Activated CD4-positive, alpha-beta T cell treated with anti-CD3 and anti-CD28 coated beads, Interleukin-2, amount 50 U/mL, for 24 hours (primary cell): ENCODE measurements at places on chromosomes 1 and 21.

- no peak for DNase-seq
Observed at GRCh38 chr21:14603202-14603601, 57.1 kb upstream of the SAMSN1 start.

- no peak for DNase-seq
Observed at GRCh38 chr1:161905269-161905884, 118.3 kb downstream of the OLFML2B start.

GRCh38 chr1:164578479-164579200 is 19.7 kb downstream of the PBX1 start:
- no peak for DNase-seq

GRCh38 chr1:98468111-98468717 is 193.3 kb upstream of the SNX7 start:
- no peak for DNase-seq

GRCh38 chr21:15014221-15014620 is 50.6 kb downstream of the NRIP1 start:
- DNase-seq = no peak

- DNase-seq = no peak
Observed at GRCh38 chr1:108560189-108560873, 431 bp downstream of the EEIG2 start.

DNA sequence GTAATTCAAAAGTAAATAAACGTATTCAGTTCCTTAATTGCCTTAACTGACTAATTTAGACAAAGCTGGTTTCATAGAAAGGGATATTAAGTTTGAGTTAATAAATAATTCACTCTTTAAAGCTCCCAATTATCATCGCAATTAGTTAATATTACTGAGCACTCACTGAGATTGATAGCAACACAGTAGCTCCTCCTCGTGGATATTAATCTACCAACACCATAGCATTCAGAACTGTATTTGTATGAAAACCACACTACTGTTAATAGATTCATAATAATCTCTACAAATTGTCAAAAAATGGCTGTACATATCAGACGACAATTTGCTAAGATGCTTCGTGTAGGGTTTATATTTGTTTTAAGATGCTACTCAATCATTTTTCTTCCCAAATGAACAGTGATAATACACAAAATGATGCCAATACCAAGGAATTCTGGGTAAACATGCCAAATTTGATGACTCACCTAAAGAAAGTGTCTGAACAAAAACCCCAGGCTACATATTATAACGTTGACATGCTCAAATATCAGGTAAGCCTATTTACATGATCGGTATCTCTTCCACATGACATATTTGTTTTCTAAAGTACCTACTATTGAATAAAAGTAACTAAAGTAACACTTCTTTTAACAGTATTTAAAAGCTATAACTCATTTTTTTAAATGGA is 18.8 kb upstream of the DYNLT5 start:
- no peak for DNase-seq

DNA sequence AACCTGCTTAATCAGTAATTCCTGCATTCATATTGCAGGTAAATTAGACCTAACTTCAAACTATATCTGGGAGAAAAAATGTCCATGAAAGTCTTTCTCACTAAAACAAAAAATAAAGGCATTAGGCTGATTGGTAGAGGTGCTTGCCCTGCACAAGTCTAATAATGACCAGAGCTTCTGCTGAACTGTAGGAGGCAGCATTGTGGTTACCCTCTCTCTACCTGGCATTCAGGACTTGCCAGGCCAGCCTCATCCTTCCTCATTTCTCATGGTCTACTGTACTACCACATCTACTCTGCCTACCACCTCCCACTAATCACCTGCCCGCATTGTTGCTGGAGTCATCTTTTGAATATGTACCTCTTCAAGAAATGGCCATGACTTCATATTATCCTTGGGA is 60.8 kb upstream of the KRTAP11-1 start:
- no peak for DNase-seq

GRCh38 chr1:46550751-46551231 is 656 bp downstream of the KNCN start:
- DNase-seq = no peak

DNA sequence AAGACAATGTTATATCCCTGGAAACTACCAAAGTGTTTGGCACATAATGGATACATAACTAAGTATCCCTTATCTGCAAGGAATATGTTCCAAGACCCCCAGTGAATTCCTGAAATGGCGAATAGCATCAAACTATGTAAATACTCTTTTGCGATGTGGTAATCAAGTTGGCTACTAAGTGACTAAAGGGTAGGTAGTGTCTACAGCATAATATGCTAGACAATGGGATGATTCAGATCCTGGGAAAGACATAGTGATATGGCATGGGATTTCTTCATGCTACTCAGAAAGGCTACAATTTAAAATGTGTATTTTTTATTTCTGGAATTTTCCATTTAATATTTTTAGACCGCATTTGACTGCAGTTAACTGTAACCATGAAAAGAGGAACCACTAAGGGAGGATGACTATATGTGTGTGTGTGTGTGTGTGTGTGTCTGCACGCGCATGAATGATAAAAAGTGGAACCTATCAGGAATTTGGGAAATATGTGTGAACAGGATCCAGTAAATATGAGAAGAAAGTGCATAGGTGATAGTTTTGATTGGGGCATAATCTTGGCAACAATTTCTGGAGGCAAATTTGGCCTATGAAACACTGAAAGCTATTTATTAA is 1899.9 kb downstream of the NCAM2 start:
- no peak for DNase-seq

DNA sequence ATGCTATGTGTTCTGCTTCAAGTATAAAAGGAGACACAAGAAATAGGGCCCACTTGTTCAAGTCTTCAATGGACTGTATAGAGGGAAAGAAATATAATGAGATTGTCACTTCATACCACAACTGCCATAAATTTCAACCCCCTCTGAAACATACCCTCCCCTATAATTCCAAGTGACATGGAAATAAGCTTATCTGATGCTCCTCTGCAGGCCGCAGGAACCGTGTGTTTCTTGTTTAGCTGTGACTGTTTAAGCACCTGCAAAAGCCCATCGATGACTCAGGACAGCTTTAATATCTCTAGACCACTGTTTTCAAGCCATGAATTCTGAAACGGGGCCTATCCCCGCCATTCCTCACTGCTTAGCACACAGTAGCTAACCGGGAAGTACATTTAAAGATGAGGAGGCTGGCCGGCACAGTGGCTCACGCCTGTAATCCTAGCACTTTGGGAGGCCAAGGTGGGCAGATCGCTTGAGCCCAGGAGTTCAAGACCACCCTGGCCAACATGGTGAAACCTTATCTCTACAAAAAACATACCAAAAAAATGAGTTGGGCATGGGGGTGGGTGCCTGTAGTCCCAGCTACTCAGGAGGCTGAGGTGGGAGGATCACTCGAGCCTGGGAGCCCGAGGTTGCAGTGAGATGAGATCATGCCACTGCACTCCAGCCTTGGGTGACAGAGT is 4.2 kb downstream of the HLCS start:
- DNase-seq = no peak

GRCh38 chr1:72483846-72484357 is 201.6 kb upstream of the NEGR1 start:
- DNase-seq = no peak

- DNase-seq = no peak
Observed at GRCh38 chr1:27517907-27518718, 28.1 kb upstream of the WASF2 start.

DNA sequence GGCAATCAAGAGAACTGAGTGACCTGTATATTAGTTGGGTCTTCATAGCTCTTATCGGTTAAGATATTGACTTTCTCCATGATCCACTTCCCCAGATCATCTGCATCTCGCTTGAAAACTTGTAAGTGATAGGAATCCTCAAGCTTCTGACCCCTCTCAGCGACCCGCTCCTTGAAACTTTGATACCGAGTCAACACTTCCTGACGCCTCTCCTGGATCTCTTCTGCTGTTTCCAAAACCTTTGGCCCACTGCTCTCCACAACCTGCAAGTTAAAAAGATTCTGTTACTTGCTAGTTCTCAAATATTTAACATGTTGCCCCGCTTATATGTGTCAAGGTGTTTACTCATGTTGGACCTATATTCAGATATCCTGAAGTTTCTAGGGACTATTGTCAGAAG is 1.4 kb downstream of the SPTA1 start:
- DNase-seq = no peak

- no peak for DNase-seq
Observed at GRCh38 chr1:197989058-197989457, 71.9 kb downstream of the LHX9 start.

DNA sequence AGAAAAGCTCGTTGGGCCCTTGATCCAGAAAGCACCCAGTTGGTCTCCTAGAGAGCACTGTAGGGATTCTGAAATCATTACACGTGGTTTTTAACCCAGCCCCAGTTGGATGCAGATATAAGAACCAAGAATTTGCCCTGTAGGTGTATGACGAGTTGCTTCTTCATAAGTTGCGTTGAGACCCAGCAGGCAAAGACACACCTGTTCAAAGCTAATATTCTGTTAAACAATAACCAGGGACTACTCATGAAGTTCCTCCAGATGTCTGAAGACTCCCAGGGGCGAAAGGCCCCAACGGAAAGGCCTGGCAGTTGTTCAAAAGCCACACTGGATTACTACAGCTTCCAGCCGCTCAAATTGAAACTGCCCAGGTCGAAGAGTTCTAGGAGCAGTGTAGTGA is 88.6 kb upstream of the HNRNPU start:
- DNase-seq = no peak

DNA sequence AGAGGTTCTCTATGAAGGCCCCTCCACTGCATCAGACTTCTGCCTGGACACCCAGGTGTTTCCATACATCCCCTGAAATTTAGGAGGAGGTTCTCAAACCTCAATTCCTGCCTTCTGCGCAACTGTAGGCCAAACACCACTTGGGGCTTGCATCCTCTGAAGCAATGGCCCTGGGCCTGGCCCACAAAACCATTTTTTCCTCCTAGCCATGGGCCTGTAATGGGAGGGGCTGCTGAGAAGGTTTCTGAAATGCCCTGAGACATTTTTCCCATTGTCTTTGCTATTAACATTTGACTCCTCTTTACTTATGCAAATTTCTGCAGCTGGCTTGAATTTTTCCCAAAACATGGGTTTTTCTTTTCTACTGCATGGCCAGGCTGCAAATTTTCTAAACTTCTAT is 37.9 kb upstream of the PTPRC start:
- DNase-seq = no peak

DNA sequence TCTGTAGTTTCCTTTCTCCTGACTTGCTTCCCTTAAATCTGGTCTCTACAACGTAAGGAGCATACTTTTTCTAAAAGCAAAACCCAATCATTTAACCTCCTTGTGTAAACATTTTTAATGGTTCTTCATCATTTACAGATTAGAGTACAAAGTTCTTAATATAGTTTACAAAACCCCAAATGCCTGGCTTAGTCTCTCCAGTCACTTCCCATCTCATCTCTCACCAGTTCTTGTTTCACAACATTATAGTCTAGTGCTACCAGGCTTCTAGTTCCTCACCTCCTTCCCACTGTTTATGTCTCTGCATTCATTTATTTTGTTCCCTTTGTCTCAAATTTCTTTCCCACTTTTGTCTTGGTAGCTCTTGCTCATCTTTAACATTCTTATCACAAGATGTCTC is 168.4 kb downstream of the FASLG start:
- DNase-seq = no peak
